ENCODE measurements at places on chromosomes 7 and 10.

- no peak for DNase-seq
Observed at GRCh38 chr7:47461161-47461560, 120.8 kb downstream of the TNS3 start.

GRCh38 chr10:63699785-63700613 lies 178.8 kb downstream of the REEP3 start:
- no peak for DNase-seq

DNA sequence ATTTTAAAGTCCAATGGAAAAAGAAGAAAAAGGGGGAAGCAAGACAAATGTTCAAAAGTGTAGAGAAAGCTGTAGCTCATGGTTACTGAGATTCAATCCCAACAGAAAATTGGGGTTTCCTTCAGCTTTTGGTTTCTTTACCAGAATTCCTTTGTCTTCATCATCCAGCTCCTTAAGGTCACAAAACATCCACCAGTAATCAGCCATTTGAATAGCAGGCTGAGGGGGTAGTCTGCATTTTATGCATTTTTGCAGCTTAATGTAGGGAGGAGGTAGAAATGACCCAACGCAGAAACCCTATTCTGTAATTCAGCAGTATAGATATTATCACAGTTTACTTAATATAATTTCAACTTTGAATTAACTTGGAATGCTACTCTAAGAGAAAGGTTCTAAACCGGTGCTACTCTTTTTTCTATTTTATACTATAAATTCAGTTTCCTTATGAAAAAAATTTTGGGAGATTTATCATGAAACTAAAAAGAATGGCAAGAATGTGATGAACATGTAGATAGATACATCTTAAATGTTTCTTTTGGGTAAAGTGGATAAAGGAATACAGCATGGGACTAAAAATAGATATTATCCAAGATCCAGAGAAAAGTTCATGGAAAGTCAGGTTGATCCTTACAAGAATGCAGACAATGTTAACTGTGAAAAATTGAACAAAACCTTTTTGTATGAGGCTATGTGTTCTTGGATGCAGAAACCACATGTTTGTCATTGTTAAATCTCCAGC lies 596.9 kb downstream of the PHTF2 start:
- DNase-seq = no peak

DNA sequence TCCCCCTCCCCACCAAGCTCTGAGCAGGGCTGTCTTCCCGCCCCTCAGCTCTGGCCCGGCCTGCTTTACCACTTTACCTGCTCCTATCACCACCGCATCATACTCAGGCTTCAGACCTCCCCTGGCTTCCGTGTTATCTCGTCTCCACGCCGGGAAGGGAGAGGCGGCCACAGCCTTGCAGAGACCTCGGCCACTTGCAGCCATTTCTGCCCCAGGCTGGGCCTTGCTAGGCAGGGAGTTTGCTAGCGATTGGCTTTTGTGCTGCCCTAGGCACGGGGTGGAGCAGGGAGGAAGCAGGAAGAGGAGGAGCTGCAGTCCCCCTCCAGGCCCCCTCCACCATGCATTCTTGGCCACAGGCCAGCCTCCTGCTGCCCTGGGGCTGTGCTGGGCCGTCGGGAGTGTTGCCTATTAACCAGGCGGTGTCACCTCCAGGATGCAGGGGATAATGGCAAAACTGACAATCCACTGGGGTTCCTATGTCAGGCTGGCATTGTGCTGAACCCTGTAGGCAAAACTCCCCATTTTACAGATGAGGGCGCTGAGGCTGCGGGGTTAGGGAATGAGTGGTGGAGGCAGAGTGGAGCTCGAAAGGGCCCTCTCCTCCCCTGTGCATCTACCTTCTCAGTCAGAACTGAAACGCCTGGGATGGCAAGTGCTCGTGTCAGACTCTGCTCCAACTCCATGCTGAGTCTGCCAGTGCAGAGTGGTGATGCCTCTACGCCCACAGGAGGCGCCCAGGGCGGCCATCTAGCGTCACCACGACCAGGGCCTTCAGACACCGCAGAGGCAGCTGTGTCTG lies at the start of gene PYROXD2:
PYROXD2 (minus strand) TSS at position 251 of the 799 bp plus-strand sequence; CDS start at position 204, 47 bp downstream.
- DNase-seq = peak; percentile 38

GRCh38 chr7:2084781-2085505 lies 147.8 kb downstream of the MAD1L1 start:
- DNase-seq = no peak

- DNase-seq = no peak
Observed at GRCh38 chr10:70296406-70296899, 12.6 kb upstream of the NPFFR1 start.

DNA sequence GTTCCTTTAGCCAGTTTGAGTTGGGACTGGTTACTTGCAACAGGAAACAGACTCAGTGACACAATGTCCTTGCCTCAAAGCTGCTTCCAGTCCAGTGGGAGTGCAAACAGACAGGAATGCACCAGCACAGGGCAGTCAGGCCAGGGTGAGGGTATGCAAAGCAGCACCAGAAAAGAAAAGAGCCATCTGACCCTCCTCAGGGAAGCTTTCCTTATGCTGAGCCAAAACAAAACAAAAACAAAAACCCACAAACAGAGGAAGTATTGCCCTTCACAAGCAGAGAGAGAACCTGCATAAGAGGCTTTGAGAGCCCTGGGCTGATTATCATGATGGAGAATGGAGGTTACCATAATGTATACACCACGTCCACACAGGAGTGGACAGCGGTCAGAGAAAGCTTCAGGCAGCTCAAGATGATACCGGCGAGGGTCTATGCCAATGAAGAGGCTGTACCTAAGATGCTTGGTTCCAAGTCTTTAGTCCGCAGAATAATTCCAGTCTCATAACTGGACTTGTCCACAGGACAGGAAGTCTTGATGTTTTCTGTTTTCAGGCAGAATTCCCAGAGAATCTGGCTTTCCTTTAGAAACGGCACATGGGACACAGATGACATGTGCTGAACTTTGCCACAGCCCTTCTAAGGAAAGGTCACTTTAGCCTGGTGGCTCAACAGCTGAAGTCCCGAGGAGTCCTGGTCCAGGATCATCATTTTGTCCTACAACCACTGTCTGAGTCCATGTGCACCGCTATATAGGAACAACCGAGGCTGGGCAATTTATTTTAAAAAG lies 263.3 kb downstream of the TNS3 start:
- DNase-seq = no peak

DNA sequence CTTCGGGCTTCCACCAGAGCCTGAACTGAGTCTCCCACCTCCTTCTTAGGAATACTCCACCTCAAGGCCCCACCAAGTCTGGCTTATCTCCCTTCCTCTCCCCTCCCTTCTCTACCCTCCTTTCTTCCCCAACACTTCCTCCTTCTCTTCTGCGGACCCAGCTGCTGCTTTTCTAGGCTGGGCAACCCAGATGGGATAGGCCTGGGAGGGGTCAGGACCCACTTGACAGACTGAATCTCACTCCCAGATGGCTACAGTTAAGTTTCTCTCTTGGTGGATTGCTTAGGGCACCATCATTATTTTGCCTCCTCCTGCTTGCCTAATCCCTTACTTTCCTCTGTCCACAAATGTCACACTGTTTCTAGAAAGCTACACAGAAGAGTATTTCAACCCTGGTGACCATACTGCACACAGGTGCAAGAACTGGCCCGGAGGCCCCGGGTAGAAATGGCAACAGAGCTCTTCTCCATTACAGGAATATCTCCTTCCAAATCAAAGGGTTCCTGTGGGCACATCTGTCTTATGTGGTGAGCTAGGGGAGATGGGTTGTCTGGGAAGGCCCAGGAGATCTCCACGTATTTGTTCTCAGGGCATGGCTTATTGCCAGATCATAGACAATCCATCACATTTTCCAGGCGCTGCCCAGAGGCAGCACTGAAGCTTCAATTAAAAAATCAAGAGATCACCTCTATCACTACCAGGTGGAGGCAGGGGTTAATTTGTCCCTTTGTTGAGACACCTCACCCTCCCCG lies 5.1 kb upstream of the HOXA11 start:
- no peak for DNase-seq

GRCh38 chr10:55410415-55410885 lies 609.4 kb upstream of the PCDH15 start:
- no peak for DNase-seq

- no peak for DNase-seq
Observed at GRCh38 chr10:33229252-33229948, 105.1 kb downstream of the NRP1 start.

GRCh38 chr10:116029826-116030225 lies 243.2 kb downstream of the GFRA1 start:
- DNase-seq = no peak

DNA sequence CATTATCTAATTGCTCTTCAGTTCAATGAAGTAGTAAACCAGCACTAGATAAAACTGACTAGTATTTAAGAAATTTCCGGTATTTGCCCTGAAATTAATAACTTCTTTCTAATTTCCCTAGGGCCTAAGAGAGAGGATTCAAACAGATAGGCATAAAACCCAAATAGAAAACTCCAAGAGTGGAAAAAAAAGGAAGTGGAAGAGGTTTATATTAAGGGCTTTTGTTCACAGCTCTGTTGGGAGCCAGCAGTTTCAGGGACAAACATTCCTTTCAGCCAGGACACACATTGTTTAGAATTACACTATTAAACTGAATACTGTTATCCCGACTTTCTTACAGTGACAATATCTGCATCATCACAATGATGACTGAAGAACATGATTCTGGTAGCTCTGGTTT lies 3.6 kb downstream of the ODAD2 start:
- DNase-seq = no peak

DNA sequence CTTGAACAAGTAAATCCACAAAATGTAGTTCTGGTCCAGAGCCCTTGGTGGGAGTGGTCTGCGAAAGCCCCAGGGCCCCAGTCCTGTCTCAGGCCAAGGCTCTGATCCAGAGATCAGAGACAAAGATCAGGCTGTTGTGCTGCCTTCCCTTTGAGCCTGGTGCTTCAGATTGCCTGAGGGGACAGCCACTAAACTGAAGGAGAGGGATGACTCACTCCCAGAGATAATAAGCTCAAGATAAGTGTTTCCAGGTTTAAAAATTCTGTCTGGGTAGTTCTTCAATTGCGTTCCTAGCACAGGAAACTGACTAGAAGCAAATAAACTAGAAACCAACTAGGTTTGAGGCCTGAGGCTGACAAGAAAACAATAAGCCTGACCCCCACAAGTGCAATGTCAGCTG lies 190.2 kb downstream of the RAMP3 start:
- no peak for DNase-seq

DNA sequence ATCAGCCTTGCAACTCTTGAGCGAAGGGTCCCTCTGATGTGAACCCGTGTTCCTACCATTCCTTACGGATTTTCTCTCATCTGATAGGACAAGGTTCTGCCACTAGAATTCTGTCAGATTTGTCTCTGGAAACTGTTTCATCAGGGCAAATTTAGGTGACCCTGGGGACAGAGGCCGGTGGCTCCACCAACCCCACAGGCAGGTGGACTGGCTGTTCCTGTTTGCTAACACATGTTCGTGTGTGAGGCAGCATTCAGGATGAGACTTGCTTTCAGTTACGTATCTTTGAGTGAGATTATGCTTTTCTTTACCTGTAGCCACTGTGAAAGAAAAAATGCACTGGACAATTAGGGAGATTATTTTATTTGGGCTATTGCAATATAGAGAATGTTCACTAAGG lies 449.9 kb downstream of the INHBA start:
- no peak for DNase-seq

- DNase-seq = no peak
Observed at GRCh38 chr7:108492742-108493141, 33.2 kb downstream of the PNPLA8 start.

- DNase-seq = no peak
Observed at GRCh38 chr7:131745390-131746248, 189.2 kb upstream of the PODXL start.

DNA sequence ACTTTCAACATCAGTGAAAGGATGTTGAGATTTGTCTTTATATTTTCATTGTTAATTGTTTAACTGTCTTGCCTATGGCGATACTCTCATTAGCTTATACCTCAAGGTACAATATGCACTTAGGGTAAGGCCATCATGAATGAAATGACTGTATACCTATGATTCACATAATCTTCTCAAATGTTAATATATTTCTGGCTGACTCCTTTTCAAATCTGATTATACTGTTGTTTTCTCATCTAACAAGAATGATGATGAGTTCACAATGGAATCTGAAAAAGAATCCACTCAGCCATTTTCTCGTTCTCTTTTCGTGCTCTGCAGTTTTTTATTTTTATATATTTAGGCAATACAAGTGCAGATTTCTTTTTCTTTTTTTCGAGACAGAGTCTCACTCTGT lies 159.1 kb downstream of the ARHGAP12 start:
- DNase-seq = no peak

DNA sequence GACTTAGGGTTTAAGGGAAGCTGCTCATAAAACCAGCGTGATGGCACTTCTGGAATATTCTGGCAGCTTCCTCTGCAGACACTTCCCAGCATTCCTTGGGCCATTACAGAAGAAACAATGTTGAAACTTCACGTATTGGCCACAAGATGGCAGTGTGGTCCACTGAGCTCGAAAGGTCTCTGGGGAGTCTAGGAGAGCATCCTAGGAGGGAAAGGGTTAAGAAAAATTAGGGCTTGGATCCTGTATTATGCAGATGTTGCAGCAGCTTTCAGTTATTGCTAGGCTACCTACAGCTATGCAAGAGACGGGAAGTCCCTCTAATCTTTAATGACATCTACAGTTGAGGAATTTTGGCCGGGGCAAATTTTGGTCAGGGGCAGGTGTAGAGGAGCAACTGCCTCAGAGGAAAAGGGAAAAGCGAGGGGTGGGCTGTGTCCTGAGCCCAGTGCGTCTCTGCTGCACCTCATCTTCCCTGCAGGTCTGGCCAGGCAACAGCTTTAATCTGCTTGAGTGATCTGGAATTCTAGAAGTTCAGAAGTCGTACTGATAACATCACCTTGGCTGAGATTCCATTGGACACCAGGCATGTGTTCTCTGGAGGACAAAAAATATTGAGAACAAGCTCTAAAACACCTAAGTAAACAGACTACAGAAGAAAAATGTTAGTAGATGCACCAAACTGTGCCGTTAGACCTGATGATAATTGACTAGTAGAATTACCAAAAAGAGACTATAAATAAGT lies 220.8 kb upstream of the PRSS58 start:
- DNase-seq = no peak

DNA sequence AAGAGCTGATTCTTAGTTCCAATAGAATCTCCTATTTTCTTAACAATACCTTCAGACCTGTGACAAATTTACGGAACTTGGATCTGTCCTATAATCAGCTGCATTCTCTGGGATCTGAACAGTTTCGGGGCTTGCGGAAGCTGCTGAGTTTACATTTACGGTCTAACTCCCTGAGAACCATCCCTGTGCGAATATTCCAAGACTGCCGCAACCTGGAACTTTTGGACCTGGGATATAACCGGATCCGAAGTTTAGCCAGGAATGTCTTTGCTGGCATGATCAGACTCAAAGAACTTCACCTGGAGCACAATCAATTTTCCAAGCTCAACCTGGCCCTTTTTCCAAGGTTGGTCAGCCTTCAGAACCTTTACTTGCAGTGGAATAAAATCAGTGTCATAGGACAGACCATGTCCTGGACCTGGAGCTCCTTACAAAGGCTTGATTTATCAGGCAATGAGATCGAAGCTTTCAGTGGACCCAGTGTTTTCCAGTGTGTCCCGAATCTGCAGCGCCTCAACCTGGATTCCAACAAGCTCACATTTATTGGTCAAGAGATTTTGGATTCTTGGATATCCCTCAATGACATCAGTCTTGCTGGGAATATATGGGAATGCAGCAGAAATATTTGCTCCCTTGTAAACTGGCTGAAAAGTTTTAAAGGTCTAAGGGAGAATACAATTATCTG lies 1.6 kb downstream of the LRRTM3 start:
- DNase-seq = no peak

All from activated T-helper 1 cell treated with anti-CD3 and anti-CD28 coated beads, Interleukin-2, amount 50 U/mL, for 16 hours (primary cell).